ENCODE measurements at places on chromosomes 11 and 22.
A peak's percentile ranks its signal among the peaks of the same experiment; 100 is the strongest.

GRCh38 chr22:36612458-36612857, 83.5 kb upstream of the EIF3D start:
- no peak for DNase-seq

GRCh38 chr11:129973809-129974208, 28.8 kb downstream of the PRDM10 start:
- DNase-seq, result no peak

DNA sequence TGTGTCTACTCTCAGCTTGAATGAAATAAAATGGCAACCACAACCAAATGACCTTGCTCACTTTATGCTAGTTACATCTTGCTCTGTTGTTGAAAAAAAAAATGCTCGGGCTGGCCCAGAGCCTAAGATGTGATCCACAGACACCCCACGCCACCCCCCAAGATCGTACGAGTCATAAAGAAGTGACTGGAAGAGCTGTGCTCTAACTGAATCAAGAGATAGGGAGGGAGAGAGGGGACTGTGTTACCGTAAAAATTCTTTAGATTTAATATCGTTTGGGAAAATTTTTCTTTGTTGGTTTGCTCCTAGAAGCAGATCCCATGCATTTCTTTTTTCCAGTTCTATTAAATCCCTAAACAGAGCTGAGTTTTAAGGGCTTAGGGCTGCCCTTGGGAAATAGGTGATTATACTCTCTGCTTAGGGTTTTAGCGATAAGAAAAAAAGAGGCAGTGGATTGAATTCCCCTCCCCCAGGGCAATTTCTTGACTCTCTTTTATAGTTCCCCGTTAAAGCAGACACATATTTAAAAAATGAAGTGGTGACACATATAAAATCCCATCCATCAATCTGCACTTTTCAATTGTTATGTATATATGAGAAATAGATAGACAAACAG, 14.5 kb downstream of the MAML2 start:
- no peak for DNase-seq

DNA sequence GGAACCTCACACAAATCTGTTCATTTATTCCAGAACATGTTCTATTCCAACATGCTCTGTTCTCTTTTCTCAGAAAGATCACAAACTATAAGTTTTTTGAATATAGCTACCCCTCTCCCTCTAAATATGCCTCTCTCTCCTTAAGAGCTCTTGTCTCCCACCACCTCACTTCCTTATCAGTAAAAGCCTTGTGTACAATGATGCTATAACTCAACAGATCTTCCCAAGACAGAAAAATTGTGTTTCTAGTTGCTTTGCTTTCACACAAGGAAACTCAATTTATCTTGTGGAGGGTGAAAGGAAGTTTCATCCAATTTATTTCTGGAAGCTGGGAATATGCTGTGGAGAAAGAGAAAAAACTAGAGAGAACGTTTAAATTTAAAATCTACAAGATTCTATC, 64.4 kb downstream of the FAM76B start:
- DNase-seq, result no peak

DNA sequence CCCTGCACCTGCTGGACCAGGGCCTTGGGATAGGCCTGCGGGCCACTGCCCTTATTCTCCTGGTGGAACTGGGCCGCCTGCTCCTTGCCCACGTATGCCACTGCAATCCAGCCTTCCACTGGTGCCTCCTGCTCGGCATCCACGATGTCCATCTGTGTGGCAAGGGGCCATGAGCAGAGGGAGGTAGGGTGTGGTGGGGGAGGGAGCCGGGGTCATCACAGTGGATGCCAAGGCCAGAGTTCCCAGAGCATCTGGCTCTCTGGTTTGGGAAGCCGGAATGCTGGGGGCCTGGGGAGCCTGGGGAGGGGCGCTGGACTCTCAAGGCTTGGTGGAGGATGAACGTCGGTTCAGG, 627 bp downstream of the RNF215 start:
- DNase-seq, result no peak

- no peak for DNase-seq
These were observed 96.6 kb upstream of the SEZ6L start for GRCh38 chr22:26072621-26073020.

DNA sequence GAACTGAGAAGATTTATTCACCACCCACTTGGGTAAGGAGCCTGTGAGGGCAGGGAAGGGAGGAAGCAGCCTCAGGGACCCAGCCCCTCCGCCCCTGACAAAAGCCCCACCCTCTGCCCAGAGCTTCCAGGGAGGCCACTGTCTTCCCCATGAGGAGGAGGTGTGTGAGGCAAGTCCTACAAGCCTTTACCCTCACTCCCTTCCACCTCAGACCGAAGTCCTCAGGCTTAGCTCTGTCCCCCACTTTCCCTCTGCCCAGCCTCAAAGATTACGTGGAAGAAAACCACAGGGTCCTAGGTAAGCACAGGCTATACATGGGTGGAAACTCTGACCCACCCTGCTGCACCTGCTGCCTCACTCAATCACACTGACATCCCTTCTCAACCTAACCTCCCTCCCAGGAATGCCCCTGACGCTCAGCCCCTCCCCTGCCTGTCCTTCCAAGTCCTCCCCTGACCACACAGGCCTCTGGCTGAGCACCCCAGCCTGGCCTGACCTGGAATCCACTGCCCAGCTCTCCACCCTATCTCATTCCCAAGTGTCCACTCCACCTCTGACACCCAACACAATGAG, 3.6 kb upstream of the ARAP1 start:
- no peak for DNase-seq

GRCh38 chr22:45769569-45770210, 98.1 kb downstream of the ATXN10 start:
- no peak for DNase-seq

- DNase-seq, result no peak
These were observed 55.3 kb downstream of the TRMU start for GRCh38 chr22:46390652-46391301.

DNA sequence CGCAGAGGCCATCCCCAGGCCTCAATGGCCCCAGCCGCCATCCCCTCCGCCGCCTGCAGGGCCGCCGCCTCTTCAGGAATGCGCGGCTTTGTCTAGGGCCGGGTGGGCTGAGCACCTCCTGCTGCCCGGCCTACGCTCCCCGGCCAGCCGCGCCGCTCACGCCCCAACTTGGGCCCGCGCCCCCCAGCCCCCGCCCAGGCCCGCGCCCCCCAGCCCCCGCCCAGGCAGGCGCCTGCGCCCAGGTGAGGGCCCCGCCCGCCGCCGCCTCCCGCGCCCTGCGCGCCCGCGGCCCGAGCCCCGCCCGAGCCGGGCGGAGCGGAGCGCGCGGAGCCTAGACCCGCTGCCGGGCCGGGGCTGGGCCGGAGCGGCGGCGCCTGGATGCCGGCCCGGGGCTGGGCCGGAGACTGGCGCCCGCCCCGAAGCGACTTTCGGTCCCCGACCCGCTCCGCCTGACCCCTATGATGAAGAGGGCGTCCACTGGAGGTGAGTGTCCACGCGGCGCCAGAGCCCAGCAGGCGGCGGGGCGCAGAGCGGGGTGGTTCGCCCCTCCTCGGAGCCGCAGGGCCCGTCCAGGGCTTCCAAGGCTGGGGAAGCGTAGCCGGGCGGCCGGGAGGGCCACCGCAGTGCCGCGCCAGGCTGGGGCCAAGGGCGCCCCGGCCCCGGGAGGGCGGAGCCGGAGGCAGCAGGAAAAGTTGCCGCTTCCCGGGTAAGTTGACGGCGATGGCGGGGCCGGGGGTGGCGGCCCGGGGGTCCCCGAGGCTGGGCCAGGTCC, 34.3 kb upstream of the PRODH start:
- no peak for DNase-seq

DNA sequence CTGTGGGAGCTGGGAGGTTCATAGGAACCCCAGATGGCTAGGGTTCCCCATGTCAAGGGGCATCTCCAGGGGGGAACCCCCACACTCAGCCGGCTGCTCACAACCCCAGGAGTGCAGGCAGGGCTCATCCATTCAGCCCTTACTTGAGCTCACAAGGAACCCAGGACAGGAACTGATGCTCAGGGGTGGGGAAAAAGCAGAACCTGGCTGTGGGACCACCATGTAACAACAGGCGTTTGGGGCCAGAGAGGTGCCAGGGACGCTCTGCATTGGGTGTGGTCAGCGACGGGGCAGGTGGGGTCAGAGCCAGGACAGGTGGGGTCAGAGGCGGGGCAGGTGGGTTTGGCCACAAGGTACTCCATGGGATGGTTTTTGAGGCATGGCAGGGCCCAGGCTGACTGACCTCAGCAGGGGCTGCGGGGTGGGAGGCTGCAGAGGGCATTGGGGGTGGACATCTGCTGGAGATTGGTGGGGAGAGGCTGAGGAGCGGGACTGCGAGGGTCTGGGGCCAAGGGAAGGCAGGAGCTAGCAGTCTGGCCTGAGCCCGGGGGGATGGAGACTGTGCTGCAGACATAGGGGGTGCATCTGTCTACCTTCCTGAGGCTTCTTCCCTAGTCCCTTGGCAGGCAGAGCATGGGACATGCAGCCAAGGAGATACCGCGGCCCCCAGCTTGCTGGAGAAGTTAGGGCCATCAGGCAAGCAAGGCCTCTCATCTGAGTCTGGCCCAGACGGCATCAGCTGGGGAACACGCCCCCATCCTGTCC, 34.0 kb upstream of the CARS1 start:
- DNase-seq, result no peak

- DNase-seq, result no peak
These were observed 101.1 kb upstream of the APOA1 start for GRCh38 chr11:116938471-116939070.

DNA sequence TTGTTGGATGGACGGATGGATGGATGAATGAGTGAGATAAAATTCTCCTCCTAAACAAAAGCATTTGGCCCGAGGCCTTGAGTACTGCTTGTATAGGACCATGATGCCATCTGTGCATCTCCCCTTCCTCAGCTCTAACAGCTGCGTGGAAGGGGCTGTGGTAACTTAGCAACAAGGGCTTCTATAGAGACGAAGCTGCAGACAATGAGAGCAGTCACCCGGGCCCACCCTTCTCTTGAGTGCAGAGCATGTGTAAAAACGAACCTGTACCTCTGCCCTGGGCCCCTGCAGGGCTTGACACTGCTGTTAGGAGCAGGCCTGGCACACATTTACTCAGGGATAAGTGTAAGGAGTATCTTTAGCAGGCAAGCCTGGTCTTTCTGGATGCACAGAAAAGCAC, 391.5 kb downstream of the CADM1 start:
- no peak for DNase-seq

GRCh38 chr11:4211991-4212390, 117.4 kb downstream of the RRM1 start:
- no peak for DNase-seq

GRCh38 chr11:91067666-91068065, 844.8 kb upstream of the CHORDC1 start:
- no peak for DNase-seq

- DNase-seq, result peak; percentile 27
These were observed 18.4 kb downstream of the TUB start for GRCh38 chr11:8099291-8099899.

GRCh38 chr22:37330200-37331033, 48.1 kb downstream of the CYTH4 start:
- peak; percentile 35 for DNase-seq

DNA sequence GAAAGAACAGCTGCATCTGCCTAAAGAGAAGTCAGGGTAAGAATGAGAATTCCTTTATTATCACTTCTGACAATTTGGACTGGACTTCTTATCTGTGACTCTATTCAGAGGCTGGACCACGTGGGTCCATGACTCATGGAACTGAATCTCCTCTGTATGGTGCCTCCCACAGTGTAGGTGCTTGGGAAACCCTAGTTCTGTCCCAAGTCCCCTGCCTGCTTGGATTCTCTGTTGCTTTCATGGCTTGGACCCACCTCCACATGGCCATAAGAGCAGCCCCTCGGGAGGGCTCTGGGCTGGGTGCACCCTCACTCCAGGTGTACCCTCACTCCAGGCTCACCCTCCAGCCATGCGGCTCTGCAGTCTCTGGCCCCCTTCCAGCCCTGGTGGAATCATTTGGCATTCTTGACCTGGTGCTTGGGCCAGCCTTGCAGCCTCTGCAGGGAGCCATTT, 153.4 kb downstream of the CACNA1I start:
- no peak for DNase-seq

- no peak for DNase-seq
These were observed 43.0 kb upstream of the KLHL35 start for GRCh38 chr11:75475767-75476650.

DNA sequence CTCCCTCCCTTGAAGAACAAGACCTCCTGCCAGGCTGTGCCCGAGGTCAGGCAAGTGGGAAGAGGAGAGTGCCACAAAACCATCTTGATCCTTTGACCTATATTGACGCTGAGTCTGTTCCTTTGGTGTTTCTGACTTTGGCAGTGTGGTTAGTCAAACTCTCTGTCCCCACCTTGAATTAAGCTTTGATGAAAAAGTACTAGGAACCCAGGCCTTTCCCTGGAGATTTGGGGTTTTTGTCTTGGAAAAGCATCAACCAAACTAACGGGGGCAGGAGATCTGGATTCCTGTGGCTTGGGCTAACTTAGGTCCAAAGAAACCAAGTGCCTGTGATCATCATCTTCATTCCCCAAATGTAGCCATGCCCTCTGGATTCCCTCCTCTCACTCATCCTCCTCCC, 40.4 kb downstream of the ARFGAP2 start:
- DNase-seq, result no peak

DNA sequence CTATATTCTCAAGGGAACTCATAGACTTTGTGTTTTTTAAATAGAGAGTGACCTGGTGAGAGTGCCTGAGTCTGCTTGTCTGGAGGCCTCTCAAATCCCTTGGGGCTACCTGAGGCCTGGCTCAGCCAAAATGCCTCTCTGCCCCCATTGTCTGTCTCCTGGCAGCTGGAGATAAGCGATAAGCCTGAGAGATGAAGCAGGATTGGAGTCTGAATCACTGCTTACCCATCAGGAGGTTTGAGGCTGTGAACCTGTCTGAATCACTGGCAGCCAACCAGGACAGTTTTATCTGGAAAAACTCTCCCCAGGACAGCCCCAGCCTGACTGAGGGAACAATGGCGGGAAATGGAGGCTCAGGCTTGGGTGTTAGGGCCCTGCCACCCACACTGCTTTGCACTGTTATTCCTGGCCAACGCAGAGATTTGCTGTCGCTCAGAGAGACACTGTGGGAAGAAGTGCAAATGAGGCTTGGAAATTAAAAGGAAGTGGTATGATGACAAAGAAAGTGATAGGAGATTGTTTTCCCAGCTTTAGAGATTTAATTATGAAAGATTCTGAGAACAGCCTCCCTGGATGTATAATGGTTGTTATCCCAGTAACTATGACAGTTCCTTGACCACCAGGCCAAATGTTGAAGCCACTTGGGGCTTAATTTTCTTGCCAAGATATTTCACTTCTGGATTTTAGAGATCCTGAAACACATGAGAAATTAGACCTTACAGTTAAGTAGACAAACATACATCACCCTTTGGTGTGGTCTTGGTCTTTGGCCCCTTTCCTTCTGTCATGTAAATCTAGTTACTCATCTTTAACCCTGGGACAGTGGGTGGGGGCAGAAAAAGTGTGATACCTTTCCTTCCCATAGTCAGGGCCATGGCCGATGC, 102.1 kb downstream of the RASSF10 start:
- no peak for DNase-seq

DNA sequence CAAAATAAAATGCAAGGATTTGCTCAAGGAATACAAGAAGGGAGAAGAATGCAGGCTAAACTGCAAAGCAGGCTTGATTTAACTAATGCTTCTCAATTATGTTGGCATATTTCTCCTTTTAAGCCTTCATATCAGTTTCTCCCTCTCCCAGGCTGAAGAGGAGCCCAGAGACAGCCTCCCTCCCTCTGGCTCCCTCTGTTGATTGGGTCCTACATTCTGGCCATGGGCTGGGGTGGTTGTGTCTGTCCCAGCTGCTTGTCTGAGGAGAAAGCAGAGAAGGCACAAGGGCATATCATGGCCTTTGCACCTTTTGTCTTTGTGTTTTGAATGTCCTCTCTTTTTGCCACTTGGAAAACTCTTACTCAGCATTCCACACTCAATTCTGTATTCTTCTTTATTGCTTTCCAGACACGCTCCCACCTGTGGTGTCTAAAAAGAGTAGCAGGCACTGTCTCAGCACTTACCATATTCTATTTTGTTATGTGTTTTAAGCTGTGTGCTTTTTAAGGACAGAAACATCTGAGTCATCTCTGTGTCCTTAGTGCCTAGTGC, 77.4 kb downstream of the INSC start:
- no peak for DNase-seq

Measured in stimulated activated CD4-positive, alpha-beta T cell treated with anti-CD3 and anti-CD28 coated beads, Interleukin-12 subunit alpha, Interleukin-12 subunit beta, amount 100 ng/mL, for 24 hours (primary cell).